ENCODE measurements at places on chromosomes 4 and X. TPM values are rescaled to one million over a fixed set of nuclear protein-coding genes. Genes with fewer than 3 reads are reported as not detected.

DNA sequence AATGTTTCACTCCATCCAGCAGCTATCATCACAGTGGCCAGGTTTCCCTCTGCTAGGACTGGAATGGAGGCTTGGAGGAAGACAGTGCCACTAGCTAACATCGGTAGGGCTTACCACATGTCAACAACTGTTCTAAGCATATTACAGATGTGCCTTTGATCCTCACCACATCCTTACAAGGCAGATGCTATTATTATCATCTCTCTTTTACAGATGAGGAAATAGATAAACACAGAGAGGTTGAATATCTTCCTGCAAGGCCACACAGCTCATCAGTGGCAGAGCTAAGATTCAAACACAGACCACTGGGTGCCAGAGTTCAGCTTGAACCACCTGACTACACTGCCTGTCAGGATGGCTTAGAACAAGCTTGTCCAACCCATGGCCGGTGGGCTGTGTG is 47.4 kb downstream of the MAMLD1 start:
- H3K4me3 ChIP-seq: no peak overlapping the region
- no peaks in the 10 kb centered on the region for H3K27me3 ChIP-seq

DNA sequence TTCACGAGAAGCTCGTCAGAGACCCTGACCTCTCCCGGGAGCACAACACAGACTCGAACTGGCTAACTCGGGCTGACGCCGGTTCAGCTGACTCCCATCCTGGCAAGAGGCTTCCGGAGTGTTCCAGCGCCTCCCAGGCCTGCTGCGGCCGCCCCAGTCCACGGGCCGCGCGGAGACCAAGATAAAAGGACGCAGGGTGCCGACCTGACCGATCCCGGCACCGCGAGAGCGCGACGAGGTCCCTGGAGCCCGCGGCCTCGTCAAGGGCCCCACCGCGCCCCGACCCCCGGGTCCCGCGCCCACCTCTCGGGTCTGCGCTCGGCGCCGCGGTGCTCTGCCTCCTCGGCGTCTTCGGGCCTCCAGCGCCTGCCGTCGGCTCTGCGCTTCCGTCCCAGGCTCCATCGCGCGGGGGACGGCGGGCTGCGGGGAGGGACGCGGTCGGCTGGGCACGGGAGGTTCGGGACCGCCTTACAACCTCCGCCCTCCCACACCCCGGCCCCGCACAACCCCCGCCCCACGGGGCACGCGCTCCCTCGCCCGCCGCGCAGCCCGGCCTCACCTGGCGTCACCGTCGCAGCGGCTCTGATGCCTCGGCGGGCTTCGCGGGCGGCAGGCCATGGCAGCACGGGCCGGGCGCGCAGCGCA is 426 bp downstream of the SLBP start:
- peak overlapping the region; percentile 100 for H3K27ac ChIP-seq
- DNase-seq: peak; percentile 51
- no peaks in the 10 kb centered on the region for H3K36me3 ChIP-seq
- H3K4me1 ChIP-seq: peaks cover 4% of the 10 kb centered on the region
- no peaks in the 10 kb centered on the region for H3K27me3 ChIP-seq

DNA sequence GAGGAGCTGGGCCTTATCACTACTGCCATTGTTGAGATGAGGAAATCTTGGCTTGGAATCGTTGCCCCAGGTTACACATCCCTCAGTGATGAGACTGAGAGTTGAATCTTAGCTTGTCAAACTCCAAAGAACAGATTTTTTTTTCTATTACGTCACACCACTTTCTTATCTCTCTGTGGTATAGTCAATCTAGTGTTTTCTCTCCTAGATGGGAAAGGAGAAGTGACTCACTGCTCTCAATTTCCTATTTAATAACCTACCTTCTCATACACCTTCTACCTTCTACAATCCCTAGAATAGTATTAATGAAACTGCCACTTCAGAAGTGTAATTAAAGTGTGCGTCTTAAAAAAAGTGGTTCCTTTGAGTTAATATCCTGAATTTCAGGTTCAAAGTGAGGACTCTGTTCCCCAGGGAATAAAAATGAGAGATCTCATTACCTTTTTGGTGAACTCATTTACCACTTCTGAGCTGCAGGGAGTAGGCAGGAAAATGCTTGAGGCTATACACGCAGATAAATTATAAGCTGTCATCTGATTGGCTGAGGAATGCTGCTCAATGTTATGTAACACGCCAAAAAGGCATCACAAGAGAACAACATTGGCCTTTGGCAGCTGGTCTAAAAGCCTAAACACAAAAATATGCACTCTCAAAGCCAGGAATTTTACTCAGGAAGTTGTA is 59.3 kb downstream of the MAD2L1 start:
- H3K27me3 ChIP-seq: no peaks in the 10 kb centered on the region
- no peaks in the 10 kb centered on the region for H3K36me3 ChIP-seq
- DNase-seq: peak; percentile 93
- H3K4me3 ChIP-seq: no peak overlapping the region

DNA sequence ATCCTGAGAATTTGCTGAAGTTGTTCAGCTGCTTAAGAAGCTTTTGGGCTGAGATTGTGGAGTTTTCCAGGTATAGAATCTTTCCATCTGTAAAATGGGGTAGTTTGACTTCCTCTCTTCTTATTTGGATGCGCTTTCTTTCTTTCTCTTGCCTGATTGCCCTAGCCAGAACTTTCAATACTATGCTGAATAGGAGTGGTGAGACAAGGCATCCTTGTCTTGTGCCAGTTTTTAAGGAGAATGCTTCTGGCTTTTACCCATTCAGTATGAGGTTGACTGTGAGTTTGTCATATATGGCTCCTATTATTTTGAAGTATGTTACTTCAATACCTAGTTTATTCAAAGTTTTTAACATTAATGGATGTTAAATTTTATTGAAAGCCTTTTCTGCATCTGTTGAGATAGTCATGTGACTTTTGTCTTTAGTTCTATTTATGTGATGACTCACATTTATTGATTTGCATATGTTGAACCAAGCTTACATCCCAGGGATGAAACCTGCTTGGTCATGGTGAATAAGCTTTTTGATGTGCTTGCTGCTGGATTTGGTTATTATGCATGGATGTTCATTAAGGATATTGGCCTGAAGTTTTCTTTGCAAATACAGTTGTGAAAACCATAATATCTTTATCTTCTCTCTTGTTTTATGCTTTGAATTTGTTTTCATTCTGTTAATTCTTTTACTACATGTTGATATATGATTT is 573.8 kb upstream of the NDST4 start:
- H3K27ac ChIP-seq: no peak overlapping the region
- no peak overlapping the region for H3K4me3 ChIP-seq
- no peaks in the 10 kb centered on the region for H3K36me3 ChIP-seq
- no peak for DNase-seq
- no peaks in the 10 kb centered on the region for H3K4me1 ChIP-seq
- H3K27me3 ChIP-seq: no peaks in the 10 kb centered on the region

GRCh38 chr4:169361756-169362155 is 91.0 kb upstream of the SH3RF1 start:
- DNase-seq: no peak
- H3K27me3 ChIP-seq: no peaks in the 10 kb centered on the region
- no peak overlapping the region for H3K4me3 ChIP-seq
- H3K4me1 ChIP-seq: no peaks in the 10 kb centered on the region
- no peak overlapping the region for H3K27ac ChIP-seq

- no peak overlapping the region for H3K27ac ChIP-seq
- H3K27me3 ChIP-seq: no peaks in the 10 kb centered on the region
- no peak for DNase-seq
- H3K4me3 ChIP-seq: no peak overlapping the region
Measured at GRCh38 chr4:139822391-139822790, 156.8 kb downstream of the MGST2 start.

DNA sequence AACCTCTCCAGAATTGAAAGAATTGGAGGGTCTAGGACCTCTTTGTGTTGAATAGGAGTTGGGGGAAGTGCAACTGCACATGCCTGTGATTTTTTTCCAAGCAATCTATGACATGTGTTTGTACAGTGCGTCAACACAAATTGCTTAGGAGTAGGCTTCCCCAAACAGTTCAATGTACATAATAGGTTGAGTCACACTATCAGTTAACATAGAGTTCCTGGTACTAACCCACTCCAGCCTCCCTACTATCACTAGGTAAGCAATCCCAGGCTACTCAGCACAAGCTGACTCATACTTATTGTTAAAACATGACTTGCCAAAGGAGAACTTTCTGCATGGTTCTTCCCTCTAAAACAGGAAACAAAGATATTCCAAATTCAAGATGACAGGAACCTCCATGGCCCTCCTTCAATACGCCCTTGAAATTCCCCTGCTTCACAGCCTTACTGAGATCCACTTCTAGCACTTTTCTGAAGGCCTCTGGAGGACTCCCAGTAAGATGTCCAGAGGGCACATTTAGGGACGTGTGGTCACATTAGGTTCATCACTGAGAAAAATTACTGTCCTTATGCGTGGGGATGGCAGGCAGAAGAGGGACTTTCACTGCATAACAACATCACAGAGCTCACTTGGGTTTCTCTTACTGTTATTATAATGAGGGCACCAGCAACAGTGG is 8.4 kb upstream of the VSIG1 start:
- no peaks in the 10 kb centered on the region for H3K4me1 ChIP-seq
- DNase-seq: no peak
- H3K27me3 ChIP-seq: peaks cover 12% of the 10 kb centered on the region

- H3K36me3 ChIP-seq: no peaks in the 10 kb centered on the region
- DNase-seq: peak; percentile 72
- H3K27ac ChIP-seq: peak overlapping the region; percentile 98
- peaks cover 10% of the 10 kb centered on the region for H3K4me1 ChIP-seq
Measured at GRCh38 chrX:153970357-153971123, 1.1 kb downstream of the HCFC1 start.

- H3K36me3 ChIP-seq: no peaks in the 10 kb centered on the region
- H3K4me1 ChIP-seq: peaks cover 13% of the 10 kb centered on the region
- DNase-seq: peak; percentile 2
- no peaks in the 10 kb centered on the region for H3K27me3 ChIP-seq
- H3K4me3 ChIP-seq: no peak overlapping the region
Measured at GRCh38 chr4:7412554-7412912, 22.2 kb downstream of the PSAPL1 start.

- H3K4me1 ChIP-seq: no peaks in the 10 kb centered on the region
- H3K4me3 ChIP-seq: no peak overlapping the region
- no peak overlapping the region for H3K27ac ChIP-seq
- no peak for DNase-seq
- H3K36me3 ChIP-seq: no peaks in the 10 kb centered on the region
Measured at GRCh38 chr4:58507079-58507478, 1396.9 kb upstream of the IGFBP7 start.

GRCh38 chr4:83779103-83780052 is 243.5 kb downstream of the GPAT3 start:
- no peaks in the 10 kb centered on the region for H3K27me3 ChIP-seq
- H3K4me1 ChIP-seq: no peaks in the 10 kb centered on the region
- no peak overlapping the region for H3K4me3 ChIP-seq
- H3K27ac ChIP-seq: no peak overlapping the region

- H3K27ac ChIP-seq: no peak overlapping the region
- H3K27me3 ChIP-seq: no peaks in the 10 kb centered on the region
- no peak overlapping the region for H3K4me3 ChIP-seq
- H3K36me3 ChIP-seq: no peaks in the 10 kb centered on the region
Measured at GRCh38 chr4:155881555-155881954, 15.5 kb upstream of the ASIC5 start.

DNA sequence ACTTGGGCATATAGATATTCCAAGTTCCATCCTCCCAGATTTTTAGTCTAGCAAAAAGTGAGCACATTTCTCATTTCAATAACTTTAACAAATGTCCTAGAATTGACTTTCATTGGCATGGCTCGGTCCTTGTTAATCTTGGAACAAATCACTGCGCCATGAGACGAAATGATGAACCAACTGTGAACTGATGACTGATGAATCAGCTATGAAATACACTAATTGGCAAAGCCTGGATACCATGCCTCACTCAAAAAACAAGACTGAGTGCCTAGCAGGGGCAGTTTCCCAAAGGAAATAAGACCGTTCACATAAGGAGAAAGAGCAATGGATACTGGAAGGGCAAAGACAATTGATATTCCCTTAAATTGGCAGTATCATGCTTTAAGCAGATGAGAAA is 248.6 kb upstream of the VEGFC start:
- no peaks in the 10 kb centered on the region for H3K36me3 ChIP-seq
- no peak overlapping the region for H3K27ac ChIP-seq
- no peaks in the 10 kb centered on the region for H3K4me1 ChIP-seq
- no peak overlapping the region for H3K4me3 ChIP-seq

MAGEB17 gene
- total RNA-seq: not detected

SLC49A3 gene
- total RNA-seq: 8.2 TPM

GSPT2 gene
- total RNA-seq: 11.1 TPM

MAP9 gene
- total RNA-seq: 16.9 TPM

ABLIM2 gene
- total RNA-seq: 10.9 TPM

HOPX gene
- total RNA-seq: 144 TPM

TBC1D9 gene
- 52.6 TPM for total RNA-seq

CT45A10 gene
- total RNA-seq: not detected

SCML2 gene
- total RNA-seq: 0.74 TPM
